Activated CD4-positive, alpha-beta memory T cell treated with anti-CD3 and anti-CD28 coated beads, Interleukin-2, amount 10 ng/mL, durations not matched to agents 7 days and 5 days (primary cell): ENCODE measurements at places on chromosomes 11 and 22. TPM values are rescaled to one million over a fixed set of nuclear protein-coding genes. Genes with fewer than 3 reads are reported as not detected.

CDC42EP2 gene
- 0.70 TPM for total RNA-seq

CXCR5 gene
- total RNA-seq: 0.83 TPM

OR8G1 gene
- not detected for total RNA-seq

SYNGR1 gene
- total RNA-seq: 0.15 TPM

EWSR1 gene
- 308 TPM for total RNA-seq

GPR152 gene
- total RNA-seq: not detected

TENM4 gene
- not detected for total RNA-seq

CCDC89 gene
- total RNA-seq: 1.1 TPM

YPEL1 gene
- 17.3 TPM for total RNA-seq

CTSF gene
- 3.7 TPM for total RNA-seq

NUMA1 gene
- 201 TPM for total RNA-seq

DGCR2 gene
- 29.7 TPM for total RNA-seq

OR52B6 gene
- not detected for total RNA-seq

P2RX6 gene
- 0.23 TPM for total RNA-seq

CASP4 gene
- 138 TPM for total RNA-seq

MED15 gene
- 168 TPM for total RNA-seq

CD3D gene
- 476 TPM for total RNA-seq

ZNF280B gene
- 2.0 TPM for total RNA-seq

DERL3 gene
- 8.3 TPM for total RNA-seq

ANO1 gene
- total RNA-seq: not detected

IFITM10 gene
- total RNA-seq: 0.70 TPM

XKR3 gene
- total RNA-seq: not detected

CARNS1 gene
- 0.76 TPM for total RNA-seq

GUCY1A2 gene
- total RNA-seq: not detected

PIH1D2 gene
- 0.18 TPM for total RNA-seq

AMPD3 gene
- 23.3 TPM for total RNA-seq

OR2AG1 gene
- total RNA-seq: not detected

SAA4 gene
- not detected for total RNA-seq

PDE2A gene
- 1.8 TPM for total RNA-seq

MMP8 gene
- not detected for total RNA-seq

LRRC55 gene
- not detected for total RNA-seq

OR4A16 gene
- not detected for total RNA-seq

KRTAP5-1 gene
- total RNA-seq: not detected

OR52A1 gene
- total RNA-seq: not detected

WT1 gene
- total RNA-seq: not detected

MYEOV gene
- not detected for total RNA-seq

TRPM5 gene
- total RNA-seq: not detected

RELT gene
- 27.3 TPM for total RNA-seq

IZUMO1R gene
- not detected for total RNA-seq

SPTBN2 gene
- total RNA-seq: 0.25 TPM

RGL4 gene
- total RNA-seq: 26.9 TPM

VSIG10L2 gene
- total RNA-seq: not detected
